Pulmonary artery endothelial cell (primary cell): ENCODE measurements at places on chromosomes 5 and 9. TPM values are rescaled to one million over a fixed set of nuclear protein-coding genes. Genes with fewer than 3 reads are reported as not detected.

DNA sequence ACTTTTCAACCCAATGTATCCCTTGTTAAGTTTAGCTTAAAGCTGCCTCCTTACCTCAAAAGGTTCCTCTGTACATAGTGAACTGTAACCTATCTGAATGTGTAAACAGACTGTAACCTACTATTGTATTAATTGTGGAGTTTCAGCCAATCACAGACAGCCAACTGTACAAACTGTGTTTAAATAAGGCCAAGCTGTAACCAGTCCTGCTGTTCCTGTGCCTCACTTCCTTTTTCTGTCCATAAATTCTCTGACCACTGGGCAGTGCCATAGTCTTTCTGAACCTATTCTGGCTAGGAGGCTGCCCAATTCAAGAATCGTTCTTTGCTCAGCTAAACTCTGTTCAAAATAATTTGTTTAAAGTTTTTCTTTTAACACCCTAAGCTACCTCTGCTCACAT is 74.7 kb upstream of the DAPK1 start:
- DNase-seq = no peak

Gene RAB3C
- total RNA-seq = 0.14 and 0.20 TPM in 2 replicates

Gene SLC6A3
- not detected in 2 replicates for total RNA-seq

Gene CDKN2B
- total RNA-seq = 2.3 and 3.5 TPM in 2 replicates

DNA sequence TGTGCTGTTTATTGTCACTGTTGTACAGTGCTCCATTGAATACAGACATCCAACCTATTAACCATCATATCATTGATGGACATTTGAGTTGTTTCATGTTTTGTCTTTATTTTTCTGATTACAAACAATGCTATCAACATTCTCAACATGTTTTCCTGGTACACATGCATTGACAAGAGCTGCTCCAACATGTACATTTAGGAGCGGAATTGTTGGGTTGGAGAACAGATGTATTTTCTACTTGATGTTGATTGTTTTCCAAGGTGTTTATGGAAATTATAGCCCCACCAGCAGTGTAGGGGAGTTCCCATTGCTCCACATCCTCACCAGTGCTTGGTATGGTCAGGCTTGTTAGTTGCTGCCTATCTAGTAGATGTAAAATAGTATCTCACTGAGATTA is 204.1 kb upstream of the CLINT1 start:
- DNase-seq = no peak

Gene C1QTNF3
- total RNA-seq = 0.59 and 0.67 TPM in 2 replicates

GRCh38 chr5:33793276-33793675 is 98.5 kb downstream of the ADAMTS12 start:
- DNase-seq = no peak

Gene SH3PXD2B
- 19.4 and 25.9 TPM in 2 replicates for total RNA-seq

DNA sequence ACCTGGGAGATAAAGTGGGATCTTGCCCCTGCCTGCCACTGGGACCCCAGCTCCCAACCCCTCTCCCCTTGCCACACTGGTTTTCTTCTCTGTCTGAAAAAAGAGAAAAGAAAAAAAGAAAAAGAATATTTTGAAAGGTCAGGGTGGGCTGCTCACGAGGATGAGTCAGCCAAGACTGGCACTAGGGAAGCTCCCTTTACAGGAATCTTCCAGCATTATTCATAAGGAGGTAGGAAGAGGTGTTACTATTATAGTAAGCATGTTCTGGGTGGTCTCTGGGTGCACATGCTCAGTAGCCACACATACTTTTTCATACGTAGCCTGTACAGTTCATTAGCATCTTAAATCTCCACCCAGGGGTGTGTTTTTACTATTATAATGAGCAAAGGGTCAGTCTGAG is 46.8 kb upstream of the HAND1 start:
- no peak for DNase-seq

Gene CTNND2
- total RNA-seq = not detected in 2 replicates

DNA sequence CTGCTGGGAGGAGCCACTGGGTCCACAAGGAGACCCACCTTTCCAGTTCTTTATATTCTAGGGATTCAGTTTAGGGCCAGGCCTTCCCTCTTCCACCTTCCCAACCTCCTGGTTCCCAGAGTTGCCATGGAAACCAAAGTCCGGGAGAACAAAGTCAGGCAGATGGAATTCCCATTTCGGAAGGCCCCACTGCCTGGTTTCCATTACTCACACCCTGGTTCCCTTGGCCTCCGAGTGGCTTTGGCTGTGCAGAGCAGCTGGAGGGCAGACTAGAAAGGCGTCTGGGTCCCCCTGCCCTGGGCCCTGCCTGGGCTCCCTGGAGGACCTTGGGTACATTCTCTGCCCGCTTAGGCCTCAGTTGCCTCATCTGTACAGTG is 136.1 kb downstream of the RGS3 start:
- DNase-seq = peak; percentile 85

GRCh38 chr5:82821846-82822633 is 255.2 kb downstream of the TMEM167A start:
- no peak for DNase-seq

- no peak for DNase-seq
These were observed 277.0 kb downstream of the SMARCA2 start for GRCh38 chr9:2291980-2292704.

DNA sequence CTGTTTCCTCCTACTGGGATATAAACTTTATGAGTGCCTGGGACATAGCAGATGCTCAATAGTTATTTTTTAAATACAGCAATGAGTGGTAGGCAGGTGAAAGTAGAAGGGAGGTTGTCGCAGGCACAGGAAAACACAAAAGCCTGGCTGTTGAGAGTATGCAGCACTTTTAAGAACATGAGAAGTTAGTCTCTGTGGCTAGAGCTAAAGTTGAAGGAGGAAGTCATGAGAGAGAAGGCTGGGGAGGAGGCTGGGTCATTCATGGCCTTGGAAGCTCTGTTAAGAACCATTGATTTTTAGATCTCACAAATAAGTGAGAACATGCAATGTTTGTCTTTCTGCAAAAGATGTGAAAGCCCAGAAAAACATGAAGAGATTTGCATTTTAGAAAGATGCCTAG is 126.7 kb downstream of the PRKACG start:
- DNase-seq = no peak

GRCh38 chr5:145982572-145983318 is 46.4 kb downstream of the SH3RF2 start:
- DNase-seq = no peak

Gene C9orf153
- 0.07 and 0.14 TPM in 2 replicates for total RNA-seq

Gene GPR151
- 0.04 TPM in 1 of 2 replicates, not detected in the other for total RNA-seq

Gene PKD2L2
- not detected in 2 replicates for total RNA-seq

GRCh38 chr5:157275403-157275802 is 9.5 kb downstream of the CYFIP2 start:
- DNase-seq = no peak

Gene MED10
- total RNA-seq = 9.2 and 12.9 TPM in 2 replicates

Gene ENTPD2
- total RNA-seq = not detected in 2 replicates
